Neural crest cell (in vitro differentiated cells): ENCODE measurements at places on chromosomes 7 and 10.

GRCh38 chr7:94962661-94963060, 55.3 kb downstream of the PPP1R9A start:
- DNase-seq: no peak

GRCh38 chr10:17974505-17974904, 22.8 kb downstream of the SLC39A12 start:
- no peak for DNase-seq

- no peak for DNase-seq
Measured at GRCh38 chr10:75179657-75180177, 30.9 kb upstream of the VDAC2 start.

- DNase-seq: no peak
Measured at GRCh38 chr10:58919927-58920654, 256.4 kb upstream of the PHYHIPL start.

DNA sequence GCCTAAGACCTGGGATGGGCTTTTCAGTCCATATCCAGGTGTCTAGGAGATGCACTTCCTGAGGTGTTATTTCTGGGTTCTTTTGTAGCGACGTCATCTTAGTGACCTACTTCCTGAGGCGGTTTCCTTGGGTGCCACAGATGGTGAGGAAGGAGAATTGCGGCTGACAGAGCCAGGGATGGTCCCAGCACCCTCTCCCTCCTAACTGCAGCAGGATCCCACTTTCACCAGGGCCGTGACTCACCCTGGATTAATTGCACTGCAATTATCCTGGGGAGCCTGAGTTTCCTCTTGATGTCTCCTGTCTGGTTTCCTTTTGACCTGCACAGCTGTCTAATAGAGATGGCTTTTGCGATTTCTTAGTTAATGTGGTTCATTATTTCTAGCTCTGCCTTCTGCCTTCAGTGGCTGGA, 271.7 kb downstream of the TCF7L2 start:
- no peak for DNase-seq

- no peak for DNase-seq
Measured at GRCh38 chr10:99785646-99786045, 3.2 kb downstream of the ABCC2 start.

- no peak for DNase-seq
Measured at GRCh38 chr7:60017-60675, 132.2 kb upstream of the FAM20C start.
